PC-3 (cell line): ENCODE measurements at places on chromosomes 4 and X. TPM values are rescaled to one million over a fixed set of nuclear protein-coding genes. Genes with fewer than 3 reads are reported as not detected.

DNA sequence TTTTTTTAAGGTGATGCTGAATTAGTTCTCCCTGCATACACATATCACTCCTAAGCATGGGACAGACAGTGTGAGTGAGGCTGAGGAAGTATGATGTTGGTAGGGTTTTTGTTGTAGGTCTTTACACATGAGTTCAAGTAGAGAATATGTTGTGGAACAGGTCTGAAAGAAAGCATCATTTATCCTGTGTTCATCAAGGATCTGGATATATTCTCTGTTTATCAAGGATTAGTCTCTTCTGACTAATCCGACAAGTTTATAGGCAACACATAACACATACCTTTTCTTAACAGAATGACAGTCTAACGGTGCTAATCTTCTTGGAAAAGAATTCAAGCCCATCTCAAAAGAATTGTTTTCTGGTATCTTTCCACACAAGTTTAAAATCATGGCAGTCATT lies 10.5 kb downstream of the SLIT2 start:
- H3K27me3 ChIP-seq = no peaks in the 10 kb centered on the region
- peak; percentile 54 for DNase-seq
- no peak overlapping the region for H3K4me3 ChIP-seq
- H3K27ac ChIP-seq = no peak overlapping the region
- H3K36me3 ChIP-seq = peaks cover 29% of the 10 kb centered on the region; the same call in 1 of the 2 replicates

DNA sequence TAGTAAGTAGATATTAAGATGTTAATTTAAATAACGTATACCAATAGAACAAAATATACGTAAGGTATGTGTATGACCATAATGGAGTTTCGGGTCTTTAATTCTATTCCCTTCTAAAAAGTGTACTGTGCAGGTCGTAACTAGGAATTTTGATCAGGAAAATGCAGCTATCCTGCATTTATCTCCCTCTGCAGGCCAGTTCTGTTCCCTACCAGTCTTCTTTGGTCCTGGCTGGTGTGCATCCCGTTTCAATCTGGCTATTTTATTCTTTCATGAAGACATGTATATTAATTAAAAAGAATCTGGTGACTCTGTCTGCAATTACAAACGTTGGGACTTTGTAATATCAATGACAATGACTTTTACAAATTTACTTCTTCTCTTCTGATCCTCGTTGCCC lies 534.1 kb upstream of the AADAT start:
- H3K4me1 ChIP-seq = no peaks in the 10 kb centered on the region
- no peak overlapping the region for H3K4me3 ChIP-seq
- peak; percentile 14 for DNase-seq
- no peaks in the 10 kb centered on the region for H3K36me3 ChIP-seq

DNA sequence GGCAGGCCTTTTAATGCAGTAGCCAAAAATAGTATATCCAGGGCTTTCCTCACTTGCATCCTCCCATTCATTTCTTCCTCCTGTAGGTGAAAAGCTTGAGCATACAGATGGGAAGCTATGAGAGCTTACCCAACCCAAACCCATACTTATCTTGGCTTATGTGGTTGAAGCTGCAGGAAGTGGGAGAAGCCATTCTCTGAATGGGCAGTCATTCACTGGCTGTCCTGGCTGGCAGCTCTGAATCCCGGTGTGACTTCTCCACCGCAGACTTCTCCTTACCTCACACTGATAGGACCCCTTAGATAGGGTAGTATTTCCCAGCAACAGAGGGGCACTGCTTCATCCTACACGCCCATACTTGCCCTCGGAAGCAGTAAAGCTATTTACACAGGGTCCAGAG lies 125.4 kb downstream of the AMMECR1 start:
- H3K27ac ChIP-seq = no peak overlapping the region
- H3K36me3 ChIP-seq = peaks cover 4% of the 10 kb centered on the region; the same call in 1 of the 2 replicates
- no peaks in the 10 kb centered on the region for H3K4me1 ChIP-seq
- DNase-seq = no peak
- H3K4me3 ChIP-seq = no peak overlapping the region

DNA sequence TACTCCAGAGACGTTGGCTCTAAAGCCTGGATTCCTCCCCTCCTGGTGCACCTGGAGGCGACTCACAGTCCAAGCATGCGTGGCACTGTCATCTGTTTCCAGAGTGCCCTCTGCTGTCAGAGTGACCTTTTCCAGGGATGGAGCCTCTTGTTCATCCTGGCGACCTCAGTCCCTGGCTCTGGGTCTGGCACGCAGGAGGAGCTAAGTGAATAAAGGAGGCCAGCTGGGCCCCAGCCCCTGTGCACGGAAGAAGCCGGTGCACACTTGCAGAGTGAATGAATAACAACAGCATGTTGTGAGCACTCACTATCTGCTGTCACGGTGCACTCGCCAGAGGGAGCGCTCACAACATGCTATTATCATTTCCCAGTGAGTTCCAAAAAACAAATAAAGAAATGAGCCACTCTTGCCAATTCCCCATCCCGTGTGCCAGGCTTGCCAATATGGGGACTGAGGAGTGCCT lies 27.8 kb upstream of the PSAPL1 start:
- H3K36me3 ChIP-seq = no peaks in the 10 kb centered on the region
- H3K4me3 ChIP-seq = no peak overlapping the region
- no peak overlapping the region for H3K27ac ChIP-seq
- peaks cover 14% of the 10 kb centered on the region for H3K4me1 ChIP-seq

DNA sequence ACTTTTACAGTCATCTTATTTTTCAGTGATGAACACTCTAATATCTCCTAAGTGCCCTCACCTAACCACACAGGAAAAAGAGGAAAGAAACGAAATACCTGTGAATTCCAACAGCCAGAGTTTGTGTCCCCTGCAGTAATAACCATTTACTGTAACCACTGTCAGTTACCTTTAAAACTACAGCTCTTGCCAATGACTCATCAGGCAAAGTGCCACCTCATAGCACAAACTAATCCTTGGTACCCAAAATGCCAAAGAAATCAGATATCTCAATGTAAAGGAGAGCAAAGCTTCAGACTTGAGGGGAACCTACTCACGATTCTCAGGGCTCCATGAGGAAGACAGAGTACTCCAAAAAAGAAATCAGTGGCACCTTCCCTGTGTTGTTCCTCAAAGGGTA lies 146.5 kb downstream of the NDST3 start:
- no peaks in the 10 kb centered on the region for H3K36me3 ChIP-seq
- peak; percentile 33 for DNase-seq
- H3K4me3 ChIP-seq = no peak overlapping the region
- H3K27me3 ChIP-seq = no peaks in the 10 kb centered on the region

Gene ZFP92
- not detected in 2 replicates for total RNA-seq

DNA sequence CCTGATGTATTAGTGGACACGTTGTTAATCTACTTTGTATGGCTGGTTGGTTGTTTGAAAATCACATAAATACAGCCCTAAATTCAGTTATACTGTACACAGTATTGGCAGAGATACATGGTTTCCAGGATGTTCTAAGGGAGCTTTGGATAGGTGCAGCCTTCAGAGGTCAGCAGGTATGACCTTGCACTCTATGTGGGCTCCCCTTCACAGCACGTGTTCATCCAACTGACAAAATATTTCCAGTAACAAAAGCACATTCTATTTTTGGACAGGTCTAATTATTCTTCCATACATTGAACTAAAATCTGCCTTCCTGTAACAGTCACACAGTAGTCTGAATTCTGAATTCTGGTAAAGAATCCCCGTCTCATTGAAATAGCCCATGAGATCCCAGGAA lies 92.8 kb upstream of the RAPGEF2 start:
- no peaks in the 10 kb centered on the region for H3K36me3 ChIP-seq
- no peaks in the 10 kb centered on the region for H3K27me3 ChIP-seq
- no peak overlapping the region for H3K27ac ChIP-seq
- no peak overlapping the region for H3K4me3 ChIP-seq

Gene HAUS7
- 34.1 and 46.0 TPM in 2 replicates for total RNA-seq

GRCh38 chr4:3291969-3292570 lies 751 bp upstream of the RGS12 start:
- H3K4me1 ChIP-seq = peaks cover 6% of the 10 kb centered on the region; the same call in 1 of the 2 replicates
- H3K4me3 ChIP-seq = peak overlapping the region; percentile 84

Gene ZRSR2
- total RNA-seq = 6.4 and 7.6 TPM in 2 replicates

GRCh38 chr4:2247128-2248043 lies 5.5 kb upstream of the HAUS3 start:
- no peaks in the 10 kb centered on the region; the same call in 1 of the 2 replicates for H3K4me1 ChIP-seq
- no peaks in the 10 kb centered on the region for H3K36me3 ChIP-seq
- DNase-seq = no peak
- no peaks in the 10 kb centered on the region for H3K27me3 ChIP-seq
- no peak overlapping the region for H3K27ac ChIP-seq

DNA sequence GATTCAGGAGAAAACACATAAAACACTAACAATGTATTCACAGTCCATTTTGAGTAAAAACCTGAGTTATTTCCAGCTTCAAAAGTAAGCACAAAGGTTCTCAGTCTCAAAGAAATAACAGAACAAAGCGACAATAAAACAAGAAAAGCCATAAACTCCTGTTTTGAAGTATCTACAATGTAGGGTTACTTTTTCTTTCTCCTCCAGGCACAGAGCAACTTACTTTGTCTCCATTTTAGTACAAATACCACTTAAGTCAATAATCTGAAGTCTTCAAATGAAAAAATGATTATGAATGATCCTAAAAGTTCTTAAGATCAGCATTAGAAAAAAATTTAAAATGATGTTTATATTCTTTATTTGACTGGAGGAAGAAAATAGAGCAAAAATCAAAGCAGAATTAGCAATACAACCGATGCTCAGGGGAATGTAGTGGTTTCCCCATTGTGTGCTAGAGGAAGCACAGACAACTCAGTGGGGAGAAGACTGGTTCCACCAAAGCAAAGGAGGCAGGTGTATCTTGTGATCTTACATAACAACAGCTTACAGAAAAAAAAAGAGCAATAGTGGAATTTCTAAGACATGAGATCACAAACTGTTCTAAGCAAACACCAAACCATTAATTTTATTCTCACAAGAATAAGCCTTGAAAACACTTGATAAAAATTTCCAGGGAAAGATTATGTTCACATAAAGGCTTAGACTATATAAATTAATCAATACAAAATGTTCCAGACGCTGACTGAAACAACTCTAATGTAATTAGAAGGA lies 35.1 kb downstream of the EPHA5 start:
- H3K36me3 ChIP-seq = no peaks in the 10 kb centered on the region
- DNase-seq = no peak
- no peaks in the 10 kb centered on the region for H3K27me3 ChIP-seq
- H3K4me3 ChIP-seq = no peak overlapping the region
- H3K27ac ChIP-seq = no peak overlapping the region

GRCh38 chr4:189178125-189178746 lies 762.4 kb upstream of the FRG1 start:
- DNase-seq = no peak
- no peaks in the 10 kb centered on the region for H3K4me1 ChIP-seq
- H3K4me3 ChIP-seq = no peak overlapping the region
- no peak overlapping the region for H3K27ac ChIP-seq

Gene CXCR3
- not detected in 2 replicates for total RNA-seq

Gene RAB39B
- 0.04 TPM in 1 of 2 replicates, not detected in the other for total RNA-seq

Gene CXorf58
- total RNA-seq = not detected in 2 replicates

DNA sequence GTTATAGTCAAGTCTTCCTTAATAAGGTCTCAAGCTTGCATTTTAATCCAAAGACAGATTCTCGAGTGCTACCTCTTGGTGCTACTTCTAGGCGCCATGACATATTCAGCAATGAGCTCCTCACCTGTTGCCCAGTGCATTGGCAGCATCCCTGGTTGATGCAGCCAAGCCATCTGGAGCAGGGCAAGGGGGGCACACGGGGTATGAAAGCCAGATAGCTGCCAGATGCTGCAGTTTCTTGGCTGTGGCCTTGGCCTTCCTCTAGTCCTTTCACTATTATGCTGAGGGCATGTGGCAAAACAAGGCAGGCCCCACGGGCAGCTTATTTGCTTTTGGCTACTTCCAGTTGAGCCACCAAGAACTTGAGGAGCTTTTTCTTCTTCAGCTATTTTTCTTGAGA lies 168.6 kb upstream of the PGRMC2 start:
- H3K27ac ChIP-seq = no peak overlapping the region
- no peaks in the 10 kb centered on the region for H3K27me3 ChIP-seq
- H3K4me3 ChIP-seq = no peak overlapping the region
- H3K36me3 ChIP-seq = no peaks in the 10 kb centered on the region
- peaks cover 12% of the 10 kb centered on the region for H3K4me1 ChIP-seq

- no peak for DNase-seq
- H3K4me3 ChIP-seq = no peak overlapping the region
- no peak overlapping the region for H3K27ac ChIP-seq
- no peaks in the 10 kb centered on the region for H3K4me1 ChIP-seq
- H3K27me3 ChIP-seq = no peaks in the 10 kb centered on the region
- no peaks in the 10 kb centered on the region for H3K36me3 ChIP-seq
These were observed 160.8 kb downstream of the NAA11 start for GRCh38 chr4:79164907-79165610.

Gene EXOC1L
- total RNA-seq = not detected in 2 replicates

GRCh38 chr4:138348055-138348454 lies 105.9 kb upstream of the SLC7A11 start:
- peaks cover 21% of the 10 kb centered on the region for H3K4me1 ChIP-seq
- DNase-seq = peak; percentile 75
- H3K27ac ChIP-seq = peak overlapping the region; percentile 97
- H3K4me3 ChIP-seq = no peak overlapping the region
- no peaks in the 10 kb centered on the region for H3K27me3 ChIP-seq

- 0 out of 2 replicates have a peak, but pooled peaks cover 3% of the 10 kb centered on the region for H3K4me1 ChIP-seq
- no peak overlapping the region for H3K27ac ChIP-seq
- H3K4me3 ChIP-seq = peak overlapping the region; percentile 57
- H3K36me3 ChIP-seq = no peaks in the 10 kb centered on the region
These were observed 12.9 kb downstream of the PPP2R3B start for GRCh38 chrX:373641-374471.

GRCh38 chr4:122218762-122219161 lies 66.6 kb downstream of the BLTP1 start:
- no peak overlapping the region for H3K27ac ChIP-seq
- no peak overlapping the region for H3K4me3 ChIP-seq
- no peaks in the 10 kb centered on the region for H3K36me3 ChIP-seq
- peak; percentile 13 for DNase-seq
- H3K27me3 ChIP-seq = no peaks in the 10 kb centered on the region

Gene GATA1
- total RNA-seq = not detected in 2 replicates

DNA sequence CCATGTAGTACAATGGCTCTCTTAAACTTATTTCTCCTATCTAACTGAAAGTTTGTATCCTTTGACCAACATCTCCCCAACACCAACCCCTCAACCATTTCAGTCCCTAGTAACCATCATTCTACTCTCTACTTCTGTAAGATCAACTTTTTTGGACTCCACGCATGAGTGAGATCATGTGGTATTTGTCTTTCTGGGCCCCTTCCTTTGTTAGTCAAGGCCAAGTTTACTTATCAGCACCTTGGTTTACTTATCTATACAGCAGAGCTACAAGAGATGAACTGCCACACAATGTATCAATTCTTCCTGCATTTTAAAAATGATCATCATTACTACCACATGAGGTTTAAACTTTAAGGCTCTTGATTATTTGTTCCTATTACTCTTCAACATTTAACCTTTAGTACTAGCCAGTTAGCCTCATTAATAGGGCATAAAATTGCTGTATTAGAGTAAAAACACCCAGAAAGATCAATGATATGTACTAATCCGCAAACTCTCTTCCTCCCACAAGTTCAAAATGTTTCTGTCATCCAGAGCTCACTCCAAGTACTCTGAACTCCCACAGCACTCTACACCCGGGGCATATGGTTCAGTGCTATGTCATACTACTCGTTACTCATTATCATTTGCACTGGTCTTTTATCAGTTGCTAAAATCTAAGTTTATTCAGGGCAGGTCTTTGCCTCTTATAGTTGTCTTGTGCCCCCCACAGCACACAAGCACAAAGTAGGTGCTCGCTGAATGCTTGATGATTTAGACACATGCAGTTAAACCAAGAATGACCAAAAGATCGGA lies 145.7 kb upstream of the ADAMTS3 start:
- no peak overlapping the region for H3K4me3 ChIP-seq
- H3K27ac ChIP-seq = no peak overlapping the region
- no peak for DNase-seq
- H3K4me1 ChIP-seq = no peaks in the 10 kb centered on the region
- H3K27me3 ChIP-seq = peaks cover 35% of the 10 kb centered on the region

Gene SMIM10
- total RNA-seq = not detected in 2 replicates
